GM04503 (cell line): ENCODE measurements at places on chromosomes 13 and 19.
A peak's percentile ranks its signal among the peaks of the same experiment; 100 is the strongest.

GRCh38 chr13:41382431-41382830 lies 71.4 kb downstream of the NAA16 start:
- no peak for DNase-seq

- DNase-seq, result no peak
Measured at GRCh38 chr13:21074546-21074945, 13.2 kb upstream of the LATS2 start.

DNA sequence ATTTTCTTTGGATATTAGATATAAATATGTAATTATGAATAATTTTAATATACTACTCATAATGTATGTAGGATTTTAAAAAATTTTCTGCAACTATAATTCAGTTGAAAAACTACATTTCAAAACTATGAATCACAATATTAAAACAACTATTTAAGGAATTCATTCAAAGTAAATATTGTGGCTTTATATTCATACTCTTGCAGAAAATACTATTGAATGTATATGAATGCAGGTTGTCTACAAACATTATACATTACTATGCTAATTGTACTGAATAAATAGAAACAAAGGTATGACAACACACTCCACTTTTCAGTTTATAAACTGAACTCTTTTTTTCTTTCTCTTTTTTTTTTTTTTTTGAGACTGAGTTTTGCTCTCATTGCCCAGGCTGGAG lies 14.2 kb downstream of the ZNF91 start:
- DNase-seq, result no peak

DNA sequence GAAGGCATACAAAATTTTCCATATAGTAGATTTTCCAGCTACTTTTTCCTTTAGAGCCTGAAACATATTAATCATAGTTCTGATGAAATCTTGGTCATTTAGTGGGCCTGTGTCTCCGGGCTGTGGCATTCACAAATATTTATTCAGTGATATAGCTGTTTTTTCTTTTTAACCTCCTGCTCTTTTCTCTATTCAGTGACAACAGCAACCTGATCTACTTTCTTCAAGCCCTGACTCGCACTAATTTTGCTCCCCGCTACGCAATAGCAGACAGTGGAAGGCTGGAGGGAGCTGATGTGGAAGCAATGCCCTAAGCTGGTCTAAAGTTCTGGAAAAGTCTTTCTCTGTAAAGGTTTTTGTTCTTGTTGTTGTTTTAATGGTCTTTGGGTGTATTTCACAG lies 289.7 kb downstream of the SLITRK6 start:
- DNase-seq, result no peak

GRCh38 chr13:41040584-41041334 lies 20.6 kb upstream of the WBP4 start:
- no peak for DNase-seq

- DNase-seq, result no peak
Measured at GRCh38 chr13:112961457-112962369, 7.3 kb upstream of the MCF2L start.

- no peak for DNase-seq
Measured at GRCh38 chr13:49343731-49344130, 96.0 kb downstream of the CDADC1 start.

DNA sequence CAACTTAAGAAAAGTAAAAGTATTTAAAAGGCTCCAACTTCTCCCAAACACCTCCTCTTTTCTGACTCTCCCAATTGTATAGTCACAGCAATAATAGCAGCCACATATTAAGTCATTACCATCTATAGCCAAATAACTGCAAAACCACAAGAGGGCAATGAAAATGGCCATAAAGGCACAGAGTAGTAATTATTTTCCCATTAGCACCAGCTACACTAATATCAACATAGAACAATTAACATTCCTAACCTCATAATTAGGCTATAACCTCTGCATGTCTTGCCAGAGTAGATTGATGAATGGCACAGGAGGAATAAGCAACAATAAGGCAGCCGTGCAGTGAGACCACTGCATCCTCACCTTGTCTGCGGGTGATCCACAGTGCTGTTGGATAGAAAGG lies 226.4 kb upstream of the SERP2 start:
- DNase-seq, result no peak

GRCh38 chr13:60754211-60755090 lies 357.4 kb downstream of the TDRD3 start:
- no peak for DNase-seq

- DNase-seq, result peak; percentile 78
Measured at GRCh38 chr13:46668302-46668720, 115.3 kb downstream of the LRCH1 start.

DNA sequence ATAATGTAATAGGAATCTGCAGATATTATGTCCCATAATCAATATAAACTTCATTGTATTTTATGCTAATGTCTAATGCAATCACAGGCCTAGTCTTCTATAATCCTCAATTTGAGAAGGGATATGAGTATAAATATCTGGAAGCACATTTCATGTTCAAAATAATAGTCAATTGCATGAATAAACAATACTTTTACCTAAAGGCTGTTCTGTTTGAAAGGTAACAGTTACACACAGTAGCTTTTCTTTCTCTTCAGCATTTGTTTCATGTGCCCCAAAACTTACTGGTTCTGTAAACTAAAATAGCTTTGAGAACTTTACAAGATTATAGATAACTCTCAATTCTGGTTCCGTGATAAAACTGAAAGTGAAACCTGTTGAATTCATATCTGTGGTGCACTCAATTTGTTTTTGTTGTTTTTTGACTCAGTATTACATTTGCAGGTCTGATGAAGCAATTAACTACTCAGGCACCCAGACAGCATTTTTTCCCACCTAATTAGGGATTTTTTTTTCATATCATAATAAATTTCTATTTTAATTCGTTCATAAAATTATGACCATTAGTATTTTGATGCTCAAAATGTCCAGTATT lies 1193.8 kb downstream of the SLITRK1 start:
- DNase-seq, result no peak

DNA sequence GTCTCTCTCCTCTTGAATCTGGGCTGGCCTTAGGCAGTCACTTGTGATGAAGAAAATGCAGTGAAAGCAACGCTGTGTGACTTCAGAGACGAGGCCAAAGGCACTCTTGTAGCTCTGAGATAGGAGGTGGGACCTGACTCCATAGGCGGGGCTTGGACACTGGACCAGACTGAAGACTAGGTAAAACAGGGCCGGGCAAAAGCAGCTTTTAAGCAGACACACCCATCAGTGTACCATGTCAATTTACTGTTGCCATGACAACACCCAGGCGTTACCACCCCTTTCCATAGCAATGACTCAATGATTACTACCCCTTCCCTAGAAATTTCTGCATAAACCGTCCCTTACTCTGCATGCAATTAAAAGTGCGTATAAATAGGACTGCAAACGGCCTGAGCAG lies 6.6 kb upstream of the EID2 start:
- DNase-seq, result no peak

DNA sequence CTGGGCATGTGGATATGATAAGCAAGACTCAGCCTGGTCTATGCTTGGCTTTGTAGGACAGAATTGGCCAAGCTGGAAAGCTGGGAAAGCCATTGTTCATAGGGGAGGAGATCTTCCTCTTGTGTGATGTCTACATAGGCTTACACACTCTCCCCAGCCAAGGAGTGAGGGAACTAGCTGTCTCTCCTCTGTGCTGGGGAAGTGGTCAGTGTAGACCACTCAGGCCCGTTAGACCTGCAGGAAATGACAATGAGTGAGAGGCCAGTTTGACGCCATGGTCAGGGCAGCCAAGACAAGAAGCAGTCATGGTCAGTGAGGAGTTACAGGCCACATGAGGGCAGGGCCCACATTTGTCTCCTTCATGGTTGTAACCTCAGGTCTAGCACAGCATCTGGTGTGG lies 159.1 kb upstream of the KL start:
- no peak for DNase-seq

DNA sequence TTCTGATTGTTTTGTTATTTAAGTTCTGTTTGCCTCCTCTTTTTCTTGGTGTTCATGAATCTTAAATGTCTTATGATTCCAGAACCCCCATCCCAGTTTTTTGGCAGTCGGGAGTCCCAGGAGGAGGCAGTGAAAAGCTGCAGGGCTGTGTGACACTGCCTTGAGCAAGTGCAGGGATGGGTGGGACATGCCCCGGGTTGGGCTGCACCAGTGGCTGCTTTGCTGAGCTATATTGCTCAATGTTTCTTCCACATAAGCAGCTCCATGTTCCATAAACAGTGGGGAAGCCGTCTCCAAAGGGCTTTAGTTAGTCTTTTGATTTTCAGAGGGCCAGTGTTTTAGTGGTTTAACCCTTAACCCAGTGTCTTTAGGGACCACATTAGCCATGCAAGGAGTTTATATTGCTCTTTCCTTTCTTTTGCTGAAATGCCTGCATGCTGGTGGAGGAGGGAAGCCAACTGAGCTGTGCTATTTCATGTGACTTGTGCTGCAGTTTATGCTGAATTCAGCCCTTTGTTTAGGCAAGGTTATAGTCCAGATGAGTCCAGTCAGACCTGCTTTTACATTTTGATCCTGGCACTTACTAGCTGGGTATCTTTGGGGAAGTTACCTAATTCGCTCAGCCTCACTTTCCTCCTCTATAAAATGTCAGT lies 13.1 kb downstream of the ATP8A2 start:
- no peak for DNase-seq

- no peak for DNase-seq
Measured at GRCh38 chr13:43364210-43365038, 341.0 kb downstream of the DNAJC15 start.

DNA sequence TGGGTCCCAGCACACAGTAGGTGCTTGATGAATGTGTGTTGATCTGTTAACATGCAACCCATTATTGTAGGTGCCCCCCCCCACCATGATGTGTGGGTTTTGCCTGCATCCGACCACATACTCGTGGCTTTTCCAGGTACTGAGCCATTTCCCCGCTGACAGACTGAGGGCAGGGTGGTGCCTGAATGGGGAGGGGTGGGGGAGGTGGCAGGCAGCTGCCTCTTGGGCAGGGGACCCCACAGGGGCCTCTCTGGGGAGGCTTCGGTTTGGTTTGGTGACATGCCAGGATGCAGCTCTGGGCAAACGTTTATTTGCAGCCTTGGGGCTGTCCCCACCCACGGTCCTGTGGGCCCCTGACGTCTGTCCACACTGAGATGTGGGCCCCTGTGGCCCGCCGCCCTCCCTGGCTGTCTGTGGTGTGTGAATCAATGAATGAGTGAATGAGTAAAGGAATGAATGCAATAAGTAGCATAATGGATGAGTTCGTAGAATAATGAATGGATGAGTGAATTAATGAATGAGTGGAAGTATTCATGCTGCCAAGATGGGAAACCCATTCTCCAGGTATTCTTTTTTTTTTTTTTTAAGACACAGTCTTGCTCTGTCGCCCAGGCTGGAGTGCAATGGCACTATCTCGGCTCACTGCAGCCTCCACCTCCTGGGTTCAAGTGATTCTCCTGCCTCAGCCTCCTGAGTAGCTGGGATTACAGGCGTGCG lies 9.0 kb upstream of the JUND start:
- no peak for DNase-seq

DNA sequence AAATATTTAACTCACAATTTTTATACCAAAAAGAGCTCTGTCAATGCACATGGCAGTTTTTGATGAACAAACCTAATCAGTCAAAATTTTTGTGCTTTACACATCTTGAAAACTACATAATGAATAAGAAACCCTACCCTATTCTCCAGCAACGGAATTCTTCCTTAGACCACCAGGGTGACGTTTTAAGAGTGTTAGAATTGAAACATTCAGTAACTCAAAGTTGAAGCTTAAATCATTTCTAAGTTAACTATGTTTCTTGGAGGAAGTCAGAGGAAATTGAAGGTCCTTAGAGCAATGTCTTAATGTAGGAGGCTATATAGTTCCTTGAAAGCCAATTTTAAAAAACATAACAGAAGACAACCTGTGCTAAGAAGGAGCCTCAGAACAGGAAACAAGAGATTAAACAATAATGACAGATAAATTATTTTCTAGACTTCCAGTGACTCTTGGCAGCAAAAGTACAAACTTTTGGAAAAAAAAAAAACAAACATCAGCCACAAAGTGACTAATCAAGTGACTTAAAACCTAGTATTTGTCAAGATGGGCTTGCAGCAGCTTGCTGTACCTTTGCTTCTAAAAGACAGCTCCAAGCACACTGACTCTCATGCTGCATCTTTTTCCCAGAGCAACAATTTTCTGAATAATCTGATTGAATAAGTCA lies 6.2 kb downstream of the SPRY2 start:
- no peak for DNase-seq

GRCh38 chr13:31485183-31485582 lies 254.1 kb upstream of the RXFP2 start:
- DNase-seq, result no peak

DNA sequence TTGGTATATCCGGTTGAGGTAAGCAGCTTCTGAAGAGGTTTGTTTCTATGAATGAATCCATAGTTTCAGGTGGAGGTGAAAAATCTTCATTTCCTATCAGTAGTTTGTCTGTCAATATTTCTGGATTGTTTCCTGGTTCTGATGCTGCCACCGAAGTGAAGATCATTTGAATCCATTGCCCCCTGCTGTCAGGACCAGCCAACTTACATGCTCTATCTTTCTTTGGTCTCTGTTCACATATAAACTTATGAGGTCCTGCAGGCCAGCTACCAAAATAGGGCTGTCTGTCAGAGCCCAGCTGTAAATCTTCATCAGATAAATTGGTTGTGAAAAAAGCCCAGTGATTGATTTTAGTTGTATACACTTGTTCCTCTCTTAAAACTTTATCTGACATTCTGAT lies 15.2 kb upstream of the N4BP2L1 start:
- DNase-seq, result no peak

- DNase-seq, result no peak
Measured at GRCh38 chr19:55119053-55119452, 1.6 kb upstream of the PPP1R12C start.

DNA sequence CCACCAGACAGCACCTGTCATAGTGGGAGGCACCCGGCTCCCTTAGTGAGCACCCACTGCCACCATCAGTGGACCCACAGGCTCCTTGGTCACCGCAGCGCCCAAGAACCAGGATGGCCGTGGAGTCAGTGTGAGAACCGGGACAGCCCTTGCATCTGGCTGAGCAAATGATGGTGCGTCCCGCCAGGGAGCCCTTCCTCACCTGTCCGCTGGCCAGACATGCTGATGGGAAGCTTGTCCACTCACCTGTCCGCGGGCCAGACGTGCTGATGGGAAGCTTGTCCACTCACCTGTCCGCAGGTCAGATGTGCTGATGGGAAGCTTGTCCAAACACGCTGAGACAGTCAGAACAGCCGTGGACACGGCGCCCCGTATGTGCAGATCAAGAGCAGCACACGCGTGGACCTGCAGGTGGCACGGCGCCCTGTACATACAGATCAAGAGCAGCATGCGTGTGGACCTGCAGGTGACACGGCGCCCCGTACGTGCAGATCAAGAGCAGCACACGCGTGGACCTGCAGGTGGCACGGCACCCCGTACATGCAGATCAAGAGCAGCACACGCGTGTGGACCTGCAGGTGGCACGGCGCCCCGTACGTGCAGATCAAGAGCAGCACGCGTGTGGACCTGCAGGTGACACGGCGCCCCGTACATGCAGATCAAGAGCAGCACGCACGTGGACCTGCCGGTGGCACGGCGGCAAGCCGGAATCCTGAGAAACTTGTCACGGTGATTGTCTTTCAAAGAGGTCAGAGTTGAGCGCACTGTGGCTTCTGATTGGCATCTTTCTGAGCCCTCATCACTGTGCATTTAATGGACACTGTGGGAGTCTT lies 40.7 kb upstream of the DCUN1D2 start:
- DNase-seq, result no peak
